Occipital lobe (tissue), 3 donors: ENCODE measurements at places on chromosomes 6 and 20. TPM values are rescaled to one million over a fixed set of nuclear protein-coding genes. Genes with fewer than 3 reads are reported as not detected.

GRCh38 chr6:137767465-137767864 lies 99.6 kb upstream of the TNFAIP3 start:
- DNase-seq: no peak

NEURL2 gene
- total RNA-seq: 2.8 TPM

- no peak for DNase-seq
These were observed 36.4 kb upstream of the ADGRF4 start for GRCh38 chr6:47661960-47662359.

PDE7B gene
- total RNA-seq: 3.0 TPM

COL9A3 gene
- total RNA-seq: 37.1 TPM

PAQR8 gene
- total RNA-seq: 12.8 TPM

SNX9 gene
- 19.2 TPM for total RNA-seq
